ENCODE measurements at places on chromosomes 3 and 15. TPM values are rescaled to one million over a fixed set of nuclear protein-coding genes. Genes with fewer than 3 reads are reported as not detected.
A peak's percentile ranks its signal among the peaks of the same experiment; 100 is the strongest.

DNA sequence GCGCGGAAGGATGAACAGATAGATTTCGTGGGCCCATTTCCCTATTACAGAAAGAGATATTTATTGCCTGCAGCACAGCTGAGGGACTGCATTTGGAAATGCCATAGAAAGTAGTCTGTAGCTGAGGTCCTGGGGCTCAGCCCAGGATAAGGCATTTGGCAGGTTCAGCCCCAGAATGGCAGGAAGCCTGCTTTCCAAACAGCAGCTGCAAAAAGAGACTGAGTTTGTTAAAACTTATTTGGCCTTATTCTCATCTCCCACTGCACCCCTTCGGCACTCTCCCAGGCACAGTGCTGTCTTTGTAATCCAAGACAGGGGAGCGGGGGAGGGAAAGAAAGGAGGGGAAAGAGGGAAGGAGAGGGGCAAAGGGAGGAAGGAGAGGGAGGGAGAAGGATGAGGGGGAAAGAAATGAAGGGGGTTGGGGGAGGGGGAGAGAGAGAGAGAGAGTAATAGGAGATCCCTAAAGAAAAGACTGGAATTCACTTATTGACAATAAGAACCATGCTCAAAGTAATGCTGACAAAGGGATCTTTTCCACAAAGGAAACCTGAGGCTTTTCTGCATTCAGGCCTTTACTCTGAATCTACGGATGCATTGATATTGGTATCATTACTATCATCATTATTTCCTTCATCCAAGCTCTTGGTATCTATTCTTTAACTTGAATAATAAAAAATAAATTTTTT lies 94.0 kb upstream of the LRRN1 start:
- DNase-seq = peak; percentile 37
- H3K27ac ChIP-seq = no peak overlapping the region

DNA sequence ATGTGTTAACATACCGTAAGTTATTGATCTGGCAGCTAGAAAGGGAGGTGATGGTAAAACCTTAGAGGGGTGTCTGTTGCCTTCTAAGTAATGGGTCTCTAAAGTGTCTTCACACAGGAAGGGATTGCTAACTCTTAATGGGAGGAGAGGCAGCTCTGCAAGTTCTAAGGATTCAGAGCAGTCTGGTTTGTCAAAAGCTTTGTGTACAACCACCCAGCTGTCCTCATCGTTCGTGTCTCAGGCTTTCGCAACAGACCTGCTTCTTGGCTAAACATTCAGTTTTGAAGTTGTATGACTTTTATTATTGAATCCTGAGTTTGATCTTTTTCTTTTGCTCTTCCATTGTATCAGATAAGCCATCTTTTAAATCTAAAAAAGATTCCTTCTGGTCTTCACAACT lies 404.9 kb downstream of the SQOR start:
- H3K4me3 ChIP-seq = no peak overlapping the region
- H3K27me3 ChIP-seq = no peaks in the 10 kb centered on the region
- no peaks in the 10 kb centered on the region for H3K4me1 ChIP-seq
- H3K36me3 ChIP-seq = no peaks in the 10 kb centered on the region

- no peak overlapping the region for H3K4me3 ChIP-seq
- no peak for DNase-seq
- H3K27ac ChIP-seq = no peak overlapping the region
- H3K27me3 ChIP-seq = no peaks in the 10 kb centered on the region
- no peaks in the 10 kb centered on the region for H3K4me1 ChIP-seq
Measured at GRCh38 chr15:28934645-28935044, 48.9 kb downstream of the APBA2 start.

DNA sequence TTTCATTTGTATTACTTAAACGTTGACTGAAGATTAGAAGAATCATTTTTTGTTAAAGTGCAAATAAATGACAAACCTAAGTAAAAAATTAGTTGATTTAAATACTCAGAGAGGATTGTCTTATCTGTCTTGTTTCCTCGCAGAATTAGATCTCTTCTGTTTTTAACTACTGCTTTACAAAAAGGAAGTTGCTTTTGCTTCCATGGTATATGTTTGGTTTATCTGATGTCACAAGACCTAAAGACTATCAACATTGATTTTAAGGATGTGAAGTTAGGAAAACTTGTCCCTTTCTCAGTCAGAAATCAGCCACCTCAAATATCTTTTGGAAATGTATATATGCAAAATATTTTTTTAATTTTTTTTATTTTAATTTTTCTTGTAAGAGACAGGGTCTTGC lies 28.7 kb downstream of the GPR171 start:
- H3K4me3 ChIP-seq = no peak overlapping the region
- H3K36me3 ChIP-seq = no peaks in the 10 kb centered on the region
- H3K27ac ChIP-seq = peak overlapping the region; percentile 4
- no peaks in the 10 kb centered on the region for H3K27me3 ChIP-seq
- H3K4me1 ChIP-seq = no peaks in the 10 kb centered on the region

DNA sequence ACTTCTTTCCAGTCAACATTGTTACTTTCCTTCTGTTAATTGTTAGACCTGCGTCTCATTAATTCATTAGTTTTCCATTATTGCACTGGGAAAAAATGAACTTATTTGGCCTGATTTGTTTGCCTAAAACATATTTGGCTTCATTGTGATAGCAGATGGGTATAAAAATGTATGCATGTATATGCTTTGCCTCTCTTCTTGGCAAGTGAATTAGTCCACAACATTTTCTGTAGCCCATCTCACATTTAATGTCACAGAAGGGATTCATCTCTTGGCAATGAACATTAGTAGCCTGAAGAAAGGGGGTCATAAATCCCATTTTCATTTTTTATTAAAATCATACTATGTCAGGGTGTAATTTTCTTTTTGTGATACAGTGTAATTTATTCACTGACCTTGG lies 125.2 kb downstream of the TUSC7 start:
- no peak overlapping the region for H3K4me3 ChIP-seq

DNA sequence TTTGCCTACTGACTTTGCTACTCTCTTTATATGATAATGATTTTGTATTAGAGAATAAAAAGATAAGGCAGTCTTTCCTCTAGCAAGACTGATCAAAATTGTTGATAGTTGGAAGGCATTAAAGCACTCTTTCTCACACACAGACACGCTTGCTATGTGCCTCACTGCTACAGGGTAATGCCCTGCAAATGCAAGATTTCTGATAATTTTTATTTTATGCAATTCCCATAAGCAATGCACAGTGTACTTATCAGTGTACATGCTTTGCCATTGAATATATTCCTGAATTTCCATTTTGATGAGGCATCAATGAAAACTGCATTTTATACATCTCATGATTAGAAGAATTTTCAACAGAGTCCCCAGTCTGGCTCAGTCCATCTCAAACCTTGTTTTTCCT lies 263.2 kb downstream of the CHST2 start:
- H3K36me3 ChIP-seq = no peaks in the 10 kb centered on the region
- no peak for DNase-seq
- H3K4me3 ChIP-seq = no peak overlapping the region
- H3K4me1 ChIP-seq = no peaks in the 10 kb centered on the region

DNA sequence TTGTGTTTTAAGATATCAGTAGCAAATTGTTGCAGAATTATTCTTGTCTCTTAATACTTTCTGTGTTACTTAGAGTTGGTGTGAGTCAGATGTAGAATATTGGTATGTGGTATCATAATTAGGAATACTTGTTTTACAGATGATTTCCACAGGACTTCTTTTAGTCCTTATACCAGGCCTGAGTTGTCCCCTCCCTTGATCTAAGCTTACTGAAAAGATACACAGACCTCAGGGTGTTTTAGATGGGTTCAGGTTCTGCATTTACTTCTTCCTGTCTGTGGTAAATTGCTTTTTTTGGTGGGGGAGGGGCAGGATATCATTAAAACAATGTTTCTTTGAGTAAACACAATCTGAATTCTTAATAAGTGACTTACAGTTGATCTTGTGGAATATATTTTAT lies 14.2 kb downstream of the DZIP3 start:
- no peak overlapping the region for H3K4me3 ChIP-seq
- H3K27me3 ChIP-seq = no peaks in the 10 kb centered on the region
- H3K27ac ChIP-seq = no peak overlapping the region
- DNase-seq = no peak

DNA sequence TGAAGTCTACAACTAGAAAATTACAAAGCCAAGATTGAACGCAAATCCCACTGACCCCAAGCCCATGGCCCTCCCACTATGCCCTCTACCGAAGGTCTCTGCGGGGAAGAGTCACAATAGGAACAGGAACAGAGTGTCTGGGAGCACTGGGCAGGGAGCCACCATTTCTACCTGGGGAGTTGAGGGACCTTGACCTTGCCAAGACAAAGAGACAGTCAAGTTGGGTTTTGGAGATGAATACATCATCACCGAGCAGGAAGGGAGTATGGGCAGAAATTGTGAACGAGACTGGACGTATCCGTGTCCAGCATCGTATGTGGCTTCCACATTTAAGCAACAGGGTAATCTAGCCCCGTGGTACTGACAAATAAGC lies 30.8 kb upstream of the BFSP2 start:
- no peaks in the 10 kb centered on the region for H3K4me1 ChIP-seq
- DNase-seq = no peak
- no peaks in the 10 kb centered on the region for H3K27me3 ChIP-seq
- no peak overlapping the region for H3K27ac ChIP-seq
- no peak overlapping the region for H3K4me3 ChIP-seq

DNA sequence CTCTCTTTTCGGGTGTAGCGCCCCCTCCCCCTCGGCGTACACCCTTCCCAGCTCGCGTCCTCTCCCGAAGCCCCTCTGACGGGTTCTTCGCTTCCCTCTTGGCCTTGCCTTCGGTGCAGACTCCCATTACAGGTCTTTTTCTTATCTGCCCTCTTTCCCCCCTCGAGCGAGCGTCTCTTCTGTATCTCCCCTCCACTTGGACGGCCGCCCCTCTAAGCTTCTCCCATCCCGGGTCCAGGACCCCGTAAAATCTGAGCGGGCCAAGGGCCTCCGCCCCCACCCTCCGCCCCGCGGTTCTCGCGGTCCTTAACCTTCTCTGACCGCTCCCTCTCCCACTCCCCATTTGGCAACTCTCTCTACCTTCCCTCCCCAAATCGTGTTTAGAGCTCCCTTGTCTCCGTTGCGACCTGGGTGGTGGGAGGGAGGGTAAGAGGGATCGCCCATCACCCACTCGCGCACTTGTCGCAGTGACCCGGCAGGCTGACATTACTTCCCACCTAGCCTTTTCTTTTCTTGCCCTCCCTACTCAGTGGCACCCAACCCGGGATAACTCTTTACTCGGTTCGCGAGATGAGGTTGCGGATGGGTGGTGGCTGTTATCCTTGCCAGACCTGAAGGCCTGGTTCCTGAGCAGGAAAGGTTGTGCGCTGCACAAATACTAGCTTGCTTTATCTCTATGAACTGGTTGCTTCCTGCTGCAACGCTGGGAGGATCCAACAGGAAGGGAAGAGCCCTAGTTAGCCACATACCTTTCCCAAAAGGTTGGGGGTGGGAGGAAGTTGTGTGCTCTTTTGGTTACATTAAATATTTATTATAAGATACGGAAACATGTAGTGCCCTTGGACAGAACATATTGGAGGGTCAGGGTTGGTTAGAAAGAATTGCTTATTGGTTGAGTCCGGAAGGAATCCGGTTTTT lies 922 bp downstream of the RAB11A start:
- no peaks in the 10 kb centered on the region for H3K36me3 ChIP-seq
- peak overlapping the region; percentile 97 for H3K27ac ChIP-seq
- no peaks in the 10 kb centered on the region for H3K27me3 ChIP-seq
- peaks cover 7% of the 10 kb centered on the region for H3K4me1 ChIP-seq
- DNase-seq = peak; percentile 60
- peak overlapping the region; percentile 80 for H3K4me3 ChIP-seq

- no peaks in the 10 kb centered on the region for H3K27me3 ChIP-seq
- DNase-seq = no peak
Measured at GRCh38 chr3:17500618-17501017, 241.8 kb downstream of the TBC1D5 start.

GRCh38 chr3:161316006-161316689 lies 55.2 kb downstream of the SPTSSB start:
- no peak for DNase-seq
- no peaks in the 10 kb centered on the region for H3K4me1 ChIP-seq

- H3K36me3 ChIP-seq = no peaks in the 10 kb centered on the region
- H3K4me1 ChIP-seq = no peaks in the 10 kb centered on the region
- H3K4me3 ChIP-seq = no peak overlapping the region
- no peaks in the 10 kb centered on the region for H3K27me3 ChIP-seq
- no peak overlapping the region for H3K27ac ChIP-seq
Measured at GRCh38 chr15:34693053-34693744, 61.6 kb downstream of the GJD2 start.

DNA sequence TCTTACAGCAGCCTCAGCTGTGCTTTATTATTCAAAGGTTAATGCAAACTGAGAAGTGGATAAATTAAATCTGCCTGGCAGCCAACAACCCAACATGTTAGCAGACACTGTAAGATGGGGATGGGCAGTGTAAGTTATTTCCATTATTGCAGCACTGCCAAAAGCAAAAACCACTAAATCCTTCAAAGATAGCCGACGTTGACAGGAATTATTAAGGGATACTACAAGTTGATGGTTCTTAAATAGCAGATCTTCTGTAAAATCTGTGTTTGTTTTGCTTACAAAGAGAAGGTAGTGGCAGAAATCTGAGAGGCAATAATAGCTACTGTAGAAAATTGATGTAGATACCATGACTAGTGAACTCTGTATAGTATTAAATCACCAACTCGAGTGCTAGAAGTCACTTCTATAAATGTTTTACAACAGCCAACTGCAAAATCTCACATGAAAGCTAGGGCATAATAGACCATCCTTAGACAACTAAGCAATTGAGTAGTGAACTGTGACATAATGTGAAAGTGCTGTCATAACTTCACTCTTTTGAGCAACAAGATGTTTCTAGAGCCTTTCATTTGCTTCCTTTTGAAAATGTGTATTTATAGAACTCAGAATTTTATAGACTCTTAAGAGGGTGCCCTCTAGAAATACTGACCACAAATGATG lies 278.6 kb downstream of the UBE2E2 start:
- H3K36me3 ChIP-seq = no peaks in the 10 kb centered on the region
- peaks cover 3% of the 10 kb centered on the region for H3K4me1 ChIP-seq
- no peak overlapping the region for H3K27ac ChIP-seq
- no peak for DNase-seq

GRCh38 chr3:30696896-30697295 lies 90.5 kb downstream of the TGFBR2 start:
- no peaks in the 10 kb centered on the region for H3K36me3 ChIP-seq
- H3K4me3 ChIP-seq = no peak overlapping the region
- H3K27ac ChIP-seq = peak overlapping the region; percentile 45
- DNase-seq = no peak
- peaks cover 48% of the 10 kb centered on the region for H3K4me1 ChIP-seq

GRCh38 chr3:94308767-94309166 lies 245.9 kb downstream of the NSUN3 start:
- H3K36me3 ChIP-seq = no peaks in the 10 kb centered on the region
- H3K4me1 ChIP-seq = peaks cover 10% of the 10 kb centered on the region
- DNase-seq = no peak

- no peak overlapping the region for H3K4me3 ChIP-seq
- H3K27ac ChIP-seq = no peak overlapping the region
- no peaks in the 10 kb centered on the region for H3K27me3 ChIP-seq
- H3K36me3 ChIP-seq = no peaks in the 10 kb centered on the region
Measured at GRCh38 chr3:83873550-83873949, 1085.2 kb upstream of the CADM2 start.

The SNX1 gene
- total RNA-seq = 110 TPM

The DNASE1L3 gene
- total RNA-seq = 0.44 TPM

The CFAP100 gene
- total RNA-seq = not detected

The RPP14 gene
- 9.6 TPM for total RNA-seq

The LYZL4 gene
- not detected for total RNA-seq

The SLC35G2 gene
- total RNA-seq = 3.5 TPM

The C2CD4B gene
- 4.4 TPM for total RNA-seq
